ENCODE measurements at places on chromosomes 12 and 14.

- DNase-seq, result no peak
Measured at GRCh38 chr12:101168001-101168400, 42.0 kb downstream of the SLC5A8 start.

DNA sequence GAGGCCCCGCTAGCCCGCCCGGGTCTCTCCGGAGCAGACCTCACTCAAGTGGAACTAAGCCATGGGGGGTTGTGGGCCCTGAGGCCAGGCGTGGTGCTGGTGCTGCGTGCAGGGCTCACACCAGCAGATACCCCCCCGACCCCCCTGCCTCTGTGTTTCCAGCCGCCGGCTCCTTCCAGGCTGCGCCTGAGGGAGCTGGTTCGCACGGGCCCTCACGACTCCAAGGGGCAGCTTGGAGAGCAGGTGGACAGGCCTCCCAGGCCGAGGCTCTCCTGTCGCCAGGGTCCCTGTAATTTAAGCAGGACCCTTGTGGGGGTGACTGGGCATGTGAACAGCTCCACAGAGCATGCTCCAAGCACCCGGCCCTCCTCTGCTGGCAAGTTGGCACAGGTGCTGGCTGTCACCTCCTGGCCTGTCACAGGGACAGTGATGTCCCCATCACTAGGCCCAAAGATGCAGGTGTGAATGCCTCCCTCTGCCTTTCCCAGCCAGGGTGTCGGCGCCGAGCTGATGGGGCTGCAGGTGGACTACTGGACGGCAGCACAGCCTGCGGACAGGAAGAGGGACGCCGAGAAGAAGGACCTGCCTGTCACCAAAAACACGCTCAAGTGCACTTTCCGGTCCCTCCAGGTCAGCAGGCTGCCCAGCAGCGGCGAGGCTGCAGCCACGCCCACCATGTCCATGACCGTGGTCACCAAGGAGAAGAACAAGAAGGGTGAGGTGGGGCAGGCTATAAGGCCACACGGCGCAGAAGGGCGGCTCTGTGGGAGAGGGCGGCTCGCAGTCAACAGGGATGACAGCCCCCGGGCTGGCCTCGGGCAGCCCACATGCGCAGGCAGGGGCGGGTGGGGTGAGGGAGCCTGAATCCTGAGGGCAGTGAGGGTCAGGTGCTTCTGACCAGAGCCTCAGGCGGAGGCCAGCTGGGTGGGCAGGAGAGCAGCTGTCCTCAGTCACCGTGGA lies 5.9 kb upstream of the TEX22 start:
- DNase-seq, result no peak

DNA sequence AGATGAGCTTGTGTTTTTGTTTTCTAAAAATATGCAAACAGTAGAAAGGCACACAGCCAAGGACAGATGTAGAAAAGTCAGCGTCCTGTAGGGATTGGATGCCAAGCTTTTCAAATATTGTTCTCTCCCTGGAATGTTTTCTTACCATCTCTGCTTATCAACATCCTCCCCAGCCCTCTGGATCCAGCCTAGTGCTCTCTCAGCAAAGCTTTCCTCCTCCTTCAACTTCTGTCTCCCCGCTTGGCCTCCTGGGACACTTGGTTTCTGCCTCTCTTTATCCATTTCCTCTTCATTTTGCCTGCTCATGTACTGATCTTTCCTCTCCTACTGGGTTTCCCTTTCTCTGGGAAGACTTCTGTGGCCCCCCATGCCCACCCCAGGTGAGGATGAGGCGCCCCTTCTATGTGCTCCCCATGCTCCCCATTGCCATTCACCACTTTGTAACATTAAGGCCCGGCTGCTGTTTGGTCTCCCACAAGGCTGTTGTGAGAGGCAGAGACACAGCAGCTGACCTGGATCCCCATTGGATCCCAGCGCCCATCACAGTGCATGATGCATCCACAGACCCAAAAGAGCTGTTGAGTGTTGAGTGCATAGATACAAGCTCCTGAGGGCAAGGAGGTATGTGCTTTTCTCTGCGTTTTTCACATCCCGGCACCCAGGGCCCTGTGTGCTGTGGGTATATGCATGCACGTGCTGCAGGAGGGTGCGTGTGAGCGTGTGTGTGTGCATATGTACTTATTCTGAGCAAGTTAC lies 38.2 kb downstream of the EVL start:
- no peak for DNase-seq

GRCh38 chr12:54338698-54339296 lies 13.9 kb downstream of the COPZ1 start:
- DNase-seq, result no peak

DNA sequence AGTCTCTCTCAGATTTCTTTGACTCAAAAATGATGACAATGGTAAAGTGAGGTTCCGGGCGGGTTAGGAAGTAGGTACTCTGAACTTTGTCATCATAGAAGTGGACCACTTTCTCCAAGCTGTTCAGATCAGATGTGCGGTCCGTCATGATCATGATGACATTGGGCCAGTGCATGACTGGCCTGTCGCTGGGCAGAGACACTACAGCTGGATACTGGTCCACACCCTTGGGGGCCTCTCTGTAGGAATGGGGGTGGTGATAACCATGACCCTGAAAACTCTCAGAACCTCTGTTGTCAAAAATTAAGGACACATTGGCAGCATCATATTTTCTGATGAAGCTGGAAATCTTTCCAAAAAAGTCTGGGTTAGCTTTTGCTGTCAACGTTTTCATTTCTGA lies 28.2 kb downstream of the KICS2 start:
- no peak for DNase-seq

DNA sequence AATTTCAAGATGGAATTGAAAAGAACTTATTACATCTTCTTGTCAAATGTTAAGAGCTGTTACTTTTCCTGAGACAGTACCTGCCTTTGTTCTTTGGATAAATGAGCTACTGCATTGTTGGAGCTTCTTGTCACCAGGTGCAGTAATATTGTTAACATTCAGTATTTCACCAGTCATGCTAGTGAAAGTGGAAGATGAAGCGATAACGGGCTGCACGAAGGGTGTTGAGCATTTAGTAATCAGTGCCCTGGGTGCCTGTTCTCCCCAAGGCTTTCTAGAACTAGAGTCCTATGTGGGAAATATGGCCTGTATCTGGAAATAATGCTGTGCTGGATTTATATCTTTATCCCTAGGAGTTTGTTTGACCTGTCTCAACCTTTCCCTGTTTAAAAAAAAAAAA lies 83.2 kb downstream of the PPP2R5C start:
- no peak for DNase-seq

DNA sequence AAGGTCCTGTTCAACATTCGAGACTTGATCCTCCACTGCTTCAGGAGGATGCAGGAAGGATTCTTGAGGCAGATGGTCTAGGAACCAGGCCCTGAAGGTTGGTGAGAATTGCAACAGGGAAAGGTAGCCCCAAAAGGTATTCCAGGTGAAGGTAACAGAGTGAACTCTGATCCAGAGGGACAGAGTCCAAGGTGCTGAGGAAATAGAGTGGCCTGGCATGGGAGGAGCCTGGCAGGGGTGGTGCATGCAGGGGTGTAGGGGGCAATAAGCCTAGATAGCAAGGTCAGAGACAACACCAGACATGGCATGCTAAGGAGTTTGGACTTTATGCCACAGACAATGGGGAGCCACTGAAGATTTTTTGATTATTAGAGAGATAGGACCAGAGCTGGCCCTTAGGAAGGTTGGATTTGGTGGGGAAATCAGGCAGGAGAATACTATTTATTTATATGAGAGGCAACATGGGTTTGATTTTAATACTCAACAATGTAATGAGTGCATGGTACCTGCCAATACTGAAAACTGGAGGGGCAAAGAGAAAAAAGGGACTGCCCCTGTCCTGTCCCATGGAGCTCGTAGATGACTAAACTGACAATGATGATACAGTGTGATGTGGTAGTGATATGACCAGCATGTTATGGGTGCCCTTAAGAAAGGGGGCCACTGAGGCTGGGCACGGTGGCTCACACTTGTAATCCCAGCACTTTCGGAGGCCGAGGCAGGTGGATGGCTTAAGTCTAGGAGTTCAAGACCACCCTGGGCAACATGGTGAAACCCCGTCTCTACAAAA lies 50.5 kb upstream of the TMED10 start:
- no peak for DNase-seq

- DNase-seq, result no peak
Measured at GRCh38 chr14:21643407-21643806, 8.7 kb upstream of the OR10G2 start.

DNA sequence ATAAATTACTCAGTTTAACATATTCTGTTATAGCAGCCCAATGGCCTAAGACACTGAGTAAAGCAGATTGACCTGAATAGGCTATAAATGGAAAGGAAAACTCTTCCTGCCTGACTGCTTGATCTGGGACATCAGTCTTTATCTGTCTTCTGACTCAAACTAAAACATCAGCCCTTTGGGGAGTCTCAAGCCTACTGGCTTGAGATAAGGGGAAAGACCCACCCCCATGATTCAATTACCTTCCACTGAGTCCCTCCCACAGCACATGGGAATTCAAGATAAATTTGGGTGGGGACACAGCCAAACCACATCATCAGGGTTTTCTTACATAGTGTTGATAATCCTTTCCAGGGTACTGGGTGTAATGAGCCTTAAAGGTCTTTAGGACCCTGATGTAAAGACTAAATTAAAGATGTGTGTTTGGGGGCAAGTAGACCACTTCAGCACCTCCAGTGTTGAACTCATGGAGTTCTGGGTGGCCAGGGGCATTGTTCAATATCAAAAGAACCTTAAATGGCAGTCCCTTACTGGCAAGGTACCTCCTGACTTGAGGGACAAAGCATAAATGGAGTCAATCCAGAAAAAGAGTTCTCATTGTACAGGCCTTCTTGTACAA lies 67.8 kb downstream of the TSHR start:
- no peak for DNase-seq

GRCh38 chr12:24661657-24662096 lies 287.2 kb downstream of the BCAT1 start:
- DNase-seq, result no peak

GRCh38 chr14:32230695-32231280 lies 27.7 kb upstream of the RNU6-8 start:
- no peak for DNase-seq

- DNase-seq, result no peak
Measured at GRCh38 chr12:102171951-102172350, 25.7 kb downstream of the PMCH start.

- no peak for DNase-seq
Measured at GRCh38 chr14:54848910-54849309, 53.7 kb downstream of the GCH1 start.

DNA sequence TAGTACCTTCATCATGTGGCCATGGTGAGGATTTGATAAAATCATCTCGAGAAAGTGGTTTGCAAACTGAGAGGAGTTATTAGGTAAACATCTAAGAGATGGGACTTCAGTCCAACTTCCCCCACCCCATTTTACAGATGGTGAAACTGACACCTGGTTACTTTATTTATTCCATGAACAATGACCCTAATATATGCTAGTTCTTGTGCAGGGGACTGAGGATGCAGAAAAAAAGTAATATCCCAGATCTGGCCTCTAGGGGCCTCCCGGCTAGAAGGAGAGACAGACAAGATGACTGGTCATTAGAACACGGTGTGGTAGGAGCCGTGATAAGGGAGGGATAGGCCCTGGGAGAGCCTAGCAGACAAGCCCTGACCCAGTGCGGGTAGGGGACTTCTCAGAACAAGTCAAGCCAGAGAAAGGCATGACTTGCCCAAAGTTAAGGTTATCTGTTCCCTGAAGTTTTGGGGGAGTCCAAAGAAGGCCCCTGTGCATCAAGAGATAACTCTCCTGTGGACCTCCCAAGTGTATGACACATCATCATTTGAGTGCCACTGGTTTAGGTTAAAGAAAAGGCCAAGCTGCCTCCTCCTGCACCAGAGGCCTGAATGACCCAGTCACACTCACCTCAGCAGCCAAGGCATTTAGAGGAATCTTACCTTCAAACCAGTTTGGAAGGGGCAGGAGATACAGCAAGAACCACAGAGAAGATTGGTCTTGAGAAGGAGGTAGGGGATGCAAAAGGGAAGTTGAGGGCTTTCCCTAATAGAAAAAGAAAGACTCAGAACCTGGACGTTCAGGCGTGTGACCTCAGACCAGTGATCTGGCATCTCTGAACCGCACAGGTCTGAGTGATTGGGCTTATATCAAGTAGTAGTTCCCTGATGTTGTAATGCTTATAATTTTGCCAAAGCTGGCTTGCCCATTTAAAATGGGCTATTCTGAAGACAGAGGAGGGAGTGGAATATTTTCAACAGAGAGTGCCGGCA lies 1.6 kb downstream of the CMKLR1 start:
- no peak for DNase-seq

GRCh38 chr14:84127495-84127894 lies 1402.4 kb upstream of the FLRT2 start:
- no peak for DNase-seq

DNA sequence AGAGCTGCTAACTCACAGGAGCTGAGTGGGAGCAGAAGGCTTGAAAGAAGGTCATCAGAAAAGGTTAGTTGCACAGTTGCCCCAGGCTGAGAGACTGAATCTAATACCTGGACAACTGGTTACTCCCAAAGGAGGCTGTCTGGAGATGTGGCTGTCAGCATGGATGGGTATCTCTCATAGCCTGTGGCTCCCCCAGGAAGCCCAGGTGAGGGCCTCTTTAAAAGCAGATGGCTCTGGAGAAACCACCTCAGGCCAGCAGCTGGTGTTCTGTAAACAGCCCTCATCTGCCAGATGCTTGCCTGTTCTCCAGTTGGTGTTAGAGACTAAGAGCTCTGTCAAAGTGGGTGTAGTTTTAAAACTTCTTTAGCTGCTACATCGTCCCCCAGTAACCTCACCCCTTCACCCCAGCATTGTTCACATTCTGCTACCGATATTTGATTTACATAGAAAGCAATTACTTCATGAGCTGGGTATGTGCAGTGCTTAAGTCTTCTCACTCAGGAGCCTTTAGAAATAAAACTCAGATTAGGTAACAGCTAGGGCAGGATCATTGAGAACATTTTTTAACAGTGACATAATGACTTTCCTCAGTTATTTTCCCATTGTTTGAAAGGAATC lies 25.8 kb downstream of the DACT1 start:
- no peak for DNase-seq

GRCh38 chr12:6268484-6269157 lies 41.9 kb upstream of the PLEKHG6 start:
- DNase-seq, result no peak

- no peak for DNase-seq
Measured at GRCh38 chr14:90850487-90850886, 34.3 kb upstream of the TTC7B start.

- DNase-seq, result no peak
Measured at GRCh38 chr12:46934374-46935111, 108.7 kb upstream of the SLC38A4 start.

GRCh38 chr14:21501568-21501967 lies 9.6 kb downstream of the METTL3 start:
- DNase-seq, result no peak

DNA sequence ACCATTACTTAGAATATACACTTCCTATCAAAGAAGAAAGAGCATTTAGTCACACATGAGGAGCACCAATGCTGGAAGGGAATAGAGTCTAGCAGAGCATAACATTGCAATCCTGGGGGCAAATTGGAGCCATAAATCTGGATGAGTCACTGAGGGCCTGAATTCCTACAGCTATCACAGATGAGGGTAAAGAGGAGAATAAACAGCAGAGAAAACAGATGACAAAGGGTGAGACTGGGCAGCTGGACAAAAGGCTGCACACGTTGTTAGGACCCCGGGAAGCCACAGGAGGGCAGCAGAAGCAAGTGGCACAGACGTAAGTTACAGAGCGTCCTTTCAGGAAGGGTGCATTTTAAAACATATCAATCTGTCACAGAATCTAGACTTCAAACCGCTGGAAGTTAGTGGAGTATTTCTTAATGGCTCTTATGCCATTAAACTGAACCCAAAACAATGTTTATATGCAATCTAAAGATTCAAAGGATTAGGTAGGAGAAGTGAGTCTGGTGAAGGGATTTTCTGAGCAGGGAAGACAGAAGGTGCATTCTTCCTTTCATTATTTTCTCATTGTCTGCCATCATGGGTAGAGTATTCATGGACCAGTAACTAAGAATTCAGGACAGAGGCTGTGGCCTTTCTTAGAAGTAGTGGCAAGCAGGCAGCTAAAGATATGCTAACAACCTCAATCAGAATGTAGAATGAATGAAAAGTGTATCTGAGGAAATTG lies 159.8 kb upstream of the DAAM1 start:
- no peak for DNase-seq
